Stimulated activated CD8-positive, alpha-beta memory T cell treated with anti-CD3 and anti-CD28 coated beads, Interleukin-7, amount 100 ng/mL, for 1 hour (primary cell): ENCODE measurements at places on chromosomes 4 and X.

DNA sequence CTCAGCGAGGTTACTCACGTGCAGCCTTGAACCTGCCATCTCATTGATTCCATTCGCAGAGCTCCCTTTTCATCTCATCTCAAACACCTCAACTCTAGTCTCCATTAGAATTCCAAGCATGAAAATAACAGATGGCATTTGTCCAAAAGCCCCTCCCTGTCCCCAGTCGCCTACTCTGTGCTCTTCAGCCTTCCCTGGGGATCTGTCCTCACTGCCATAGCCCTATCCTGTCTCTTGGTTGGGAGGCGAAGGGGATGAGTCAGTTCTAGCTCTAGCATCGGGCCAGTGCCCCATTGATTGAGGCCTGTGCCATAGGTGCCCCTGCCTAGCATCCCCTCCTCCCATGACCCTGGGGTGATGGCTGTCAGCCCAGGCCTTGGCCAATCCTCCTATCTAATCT, 134.0 kb upstream of the PJA1 start:
- DNase-seq, result no peak

GRCh38 chrX:111511477-111511876, at the start of gene SERTM2:
SERTM2 (plus strand) TSS chrX:111511645; CDS start chrX:111518858, 7,213 bp downstream.
- DNase-seq, result no peak

DNA sequence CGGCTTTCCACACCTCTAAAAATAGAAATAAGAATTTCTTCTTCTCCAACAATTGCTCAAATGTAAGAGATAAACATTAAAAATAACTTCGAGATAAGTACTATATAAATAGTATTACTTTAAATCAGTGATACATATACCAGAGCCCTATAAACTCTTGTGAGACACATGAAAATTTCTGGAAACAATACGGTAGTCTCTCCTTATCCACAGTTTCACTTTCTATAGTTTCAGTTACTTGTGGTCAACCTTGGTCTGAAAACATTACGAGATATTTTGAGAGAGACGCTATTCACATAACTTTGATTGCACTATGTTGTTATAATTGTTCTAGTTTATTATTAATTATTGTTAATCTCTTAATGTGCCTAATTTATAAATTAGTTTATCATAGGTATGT, 101.5 kb upstream of the CXXC4 start:
- DNase-seq, result no peak

DNA sequence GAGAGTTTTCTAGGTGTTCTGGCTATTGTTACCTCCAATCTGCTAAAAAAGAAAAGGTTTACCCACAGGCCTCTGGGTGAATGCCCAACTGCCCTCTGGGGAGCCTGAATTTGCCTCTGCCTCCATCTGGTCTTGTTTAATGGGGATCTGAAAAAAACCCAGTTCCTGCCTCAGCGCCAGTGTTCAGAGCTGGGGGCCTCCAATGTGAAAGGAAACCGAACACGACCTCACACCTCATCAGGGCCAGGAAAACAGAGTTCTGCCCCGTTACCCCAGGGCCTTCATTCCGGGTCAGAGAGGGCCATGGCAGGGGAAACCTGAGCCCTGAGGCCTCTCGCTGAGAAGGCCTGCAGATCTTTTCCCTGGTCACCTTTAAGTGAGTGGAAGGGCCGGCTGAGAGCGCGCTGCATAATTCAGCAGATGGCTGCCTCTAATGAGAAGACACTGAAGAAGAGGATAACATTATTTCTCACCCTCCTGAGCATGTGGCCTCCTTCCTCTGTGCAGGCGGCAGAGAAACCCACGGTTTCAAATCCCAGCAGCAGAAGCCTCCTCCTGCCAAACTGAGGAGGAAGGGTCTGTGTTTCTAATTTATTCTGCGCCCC, 6.8 kb downstream of the SEPTIN6 start:
- no peak for DNase-seq

DNA sequence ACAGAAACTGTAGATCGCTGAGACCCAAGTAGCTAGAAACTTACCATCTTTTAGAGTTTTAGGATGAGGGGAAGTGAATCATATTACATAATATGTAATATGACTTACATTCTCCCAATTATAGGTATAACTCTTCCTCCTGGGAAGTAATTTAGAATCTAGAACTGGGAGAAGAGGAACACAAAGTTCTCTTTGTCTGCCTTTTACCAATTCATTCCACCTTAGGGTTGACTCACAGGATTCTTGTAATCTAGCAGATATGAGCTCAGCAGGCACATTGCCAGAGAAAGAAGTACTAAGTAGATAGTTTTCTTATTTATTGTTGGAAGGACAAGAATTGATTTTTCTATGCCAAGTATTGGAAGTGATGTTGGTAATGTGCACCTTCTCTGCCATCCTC, 58.0 kb upstream of the CCSER1 start:
- no peak for DNase-seq

DNA sequence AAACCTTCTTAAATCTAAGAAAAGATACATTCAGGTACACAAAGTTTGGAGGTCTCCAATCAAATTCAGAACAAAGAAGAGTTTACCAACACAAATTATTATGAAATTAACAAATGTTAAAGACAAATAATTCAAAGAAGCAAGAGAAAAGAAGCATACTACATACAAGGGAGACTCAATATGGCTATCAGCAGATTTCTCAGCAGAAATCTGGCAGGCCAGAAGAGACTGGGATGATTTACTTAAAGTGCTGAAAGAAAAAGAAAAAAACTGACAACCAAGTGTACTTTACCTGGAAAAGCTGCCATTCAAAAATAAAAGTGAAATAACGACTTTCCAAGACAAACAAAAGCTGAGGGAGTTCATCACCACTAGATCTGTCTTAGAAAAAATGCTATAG, 64.4 kb upstream of the HTR2C start:
- DNase-seq, result no peak

DNA sequence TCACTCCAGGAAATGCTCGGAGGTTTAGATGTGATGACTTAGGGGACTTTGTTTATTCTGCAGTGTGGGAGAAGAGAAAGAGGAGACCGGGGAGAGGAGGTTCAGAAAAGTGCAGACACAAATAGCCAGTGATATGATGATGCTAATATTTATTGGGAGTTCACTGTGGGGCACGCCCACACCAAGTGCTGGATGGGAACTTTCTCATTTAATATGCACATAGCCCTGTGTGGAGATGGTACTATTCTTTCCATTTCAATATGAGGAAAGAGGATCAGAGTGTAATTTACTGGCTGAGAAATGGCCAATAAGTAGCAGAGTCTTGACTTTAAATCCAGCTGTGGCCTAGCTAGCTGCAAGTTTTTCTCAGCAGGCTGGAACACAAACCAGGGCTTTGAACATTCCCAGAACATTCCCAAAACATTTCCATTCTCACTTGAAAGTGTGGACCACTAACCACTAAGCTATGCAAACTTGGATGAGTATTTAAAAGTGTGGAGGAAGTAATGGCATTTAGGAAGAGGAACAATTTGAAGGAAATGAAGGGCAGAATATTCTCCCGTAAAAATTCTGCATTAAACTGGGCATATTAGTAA, 231.7 kb downstream of the HS3ST1 start:
- DNase-seq, result no peak

DNA sequence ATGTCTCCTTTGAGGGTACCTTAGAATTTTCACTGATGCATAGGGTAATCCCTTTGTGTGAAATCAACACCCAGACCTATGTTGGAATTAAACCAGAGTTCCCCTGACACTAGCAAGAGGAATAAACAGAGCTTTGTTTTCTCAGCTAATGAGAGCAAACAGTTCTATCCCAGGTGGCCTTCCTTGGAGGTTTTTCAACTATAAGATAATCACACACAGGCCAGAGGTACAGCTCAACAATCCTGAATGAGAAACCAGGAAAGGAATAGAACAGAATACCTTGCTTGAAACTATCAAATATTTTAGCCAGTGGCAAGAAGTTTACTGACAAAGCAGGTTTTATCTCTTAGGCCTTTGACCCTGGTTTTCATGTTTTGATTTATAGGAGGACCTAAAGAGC, 100.2 kb downstream of the OTC start:
- no peak for DNase-seq

DNA sequence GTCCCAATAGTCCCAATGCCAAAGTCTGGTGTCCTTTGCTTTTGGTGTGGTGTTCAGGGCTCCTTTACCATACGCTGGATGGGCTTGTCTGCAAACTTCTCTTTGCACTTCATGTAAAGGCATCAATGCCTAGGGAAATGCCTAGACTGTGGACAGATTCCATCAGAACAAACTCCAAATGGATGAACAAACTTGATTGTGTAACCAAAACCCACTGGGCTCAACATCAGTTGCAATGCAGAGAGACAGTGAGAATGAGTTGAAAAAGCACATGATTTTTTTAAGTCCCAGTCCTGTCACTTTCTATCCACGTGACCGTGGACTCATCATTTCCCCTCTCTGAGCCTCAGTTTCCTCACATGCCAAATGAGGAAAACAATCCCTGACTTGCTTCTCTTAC, 4.9 kb downstream of the ATP1B4 start:
- no peak for DNase-seq

- no peak for DNase-seq
Observed at GRCh38 chrX:71144651-71145050, at the start of gene NLGN3. NLGN3 (plus strand) TSS chrX:71144841; CDS start chrX:71147750, 2,909 bp downstream.

GRCh38 chr4:82712561-82712960, 86.0 kb downstream of the SCD5 start:
- DNase-seq, result no peak

DNA sequence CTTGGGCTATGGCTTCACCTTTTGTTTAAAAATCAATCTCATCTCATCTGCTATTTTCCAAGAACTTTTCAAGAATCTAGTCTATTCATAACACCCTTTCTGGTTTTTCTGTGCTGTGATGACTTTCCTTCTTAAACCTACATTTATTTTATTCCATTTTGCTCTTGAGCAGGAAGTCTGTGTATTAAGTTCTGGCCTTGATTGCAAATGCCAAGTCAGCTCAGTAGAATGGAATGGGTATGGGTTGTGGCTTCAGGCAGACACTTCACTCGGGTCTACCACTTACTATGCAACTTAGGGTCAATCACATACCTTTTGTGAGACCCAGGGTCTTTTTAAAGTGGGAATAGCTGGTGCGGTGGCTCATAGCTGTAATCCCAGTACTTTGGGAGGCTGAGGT, 522.3 kb downstream of the TRIML1 start:
- no peak for DNase-seq

- no peak for DNase-seq
Observed at GRCh38 chr4:55397126-55397436, 1.3 kb downstream of the TMEM165 start.

DNA sequence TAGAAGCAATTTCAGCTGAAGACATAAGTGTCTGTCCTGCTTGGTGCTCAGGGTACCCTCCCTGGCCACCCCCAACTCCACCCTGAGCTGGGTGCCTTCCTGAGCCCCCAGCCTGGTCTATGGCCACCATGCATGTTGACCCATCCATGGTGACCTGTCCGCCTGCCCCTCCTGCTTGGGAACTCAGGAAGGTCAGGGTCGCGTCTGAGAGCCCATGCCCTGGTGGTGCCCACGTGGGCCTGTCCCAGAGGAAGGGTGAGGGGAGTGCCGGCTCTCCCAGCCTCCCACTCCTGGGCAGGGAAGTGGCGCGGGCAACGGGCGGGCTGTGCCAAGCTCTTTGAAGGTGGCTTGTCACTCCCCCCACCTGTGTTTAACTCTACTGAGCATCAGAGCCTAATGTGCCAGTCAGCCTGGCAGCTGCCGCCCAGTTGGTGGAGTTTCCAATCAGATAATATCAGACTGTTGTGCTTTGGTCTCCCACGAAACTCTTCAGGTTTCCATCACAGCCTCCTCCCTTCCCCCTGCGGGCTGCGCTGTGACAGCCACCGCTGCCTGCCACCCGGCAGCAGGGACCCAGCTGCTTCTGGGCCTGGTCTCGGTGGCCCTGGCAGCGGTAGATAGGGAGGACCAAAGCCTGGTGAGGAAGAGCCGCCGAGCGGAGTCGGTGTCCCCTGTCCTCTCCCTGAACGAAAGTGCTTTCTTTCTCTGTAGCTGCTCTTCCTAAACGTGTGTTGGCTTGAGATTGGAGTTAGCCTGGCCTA, 4.8 kb downstream of the SH3BP2 start:
- DNase-seq, result no peak

- no peak for DNase-seq
Observed at GRCh38 chr4:138035781-138036258, 206.3 kb downstream of the SLC7A11 start.
